ENCODE measurements at places on chromosomes 16 and 17. TPM values are rescaled to one million over a fixed set of nuclear protein-coding genes. Genes with fewer than 3 reads are reported as not detected.

ETV4 gene
- total RNA-seq = 66.3 TPM

OTOP3 gene
- not detected for total RNA-seq

APOH gene
- 1.1 TPM for total RNA-seq

SOX15 gene
- 0.16 TPM for total RNA-seq

SNAI3 gene
- 2.5 TPM for total RNA-seq

TP53TG3B gene
- 0.66 TPM for total RNA-seq

MT3 gene
- not detected for total RNA-seq

NUDT7 gene
- 5.8 TPM for total RNA-seq

HSD11B2 gene
- total RNA-seq = 2.0 TPM

SLC12A3 gene
- total RNA-seq = not detected

OXLD1 gene
- 81.0 TPM for total RNA-seq

KCNH4 gene
- total RNA-seq = 1.8 TPM

KRTAP4-9 gene
- not detected for total RNA-seq

STH gene
- not detected for total RNA-seq

IRX3 gene
- not detected for total RNA-seq

SLFN14 gene
- 3.2 TPM for total RNA-seq

UQCRC2 gene
- 319 TPM for total RNA-seq

CCL4L2 gene
- 0.42 TPM for total RNA-seq

KRTAP1-1 gene
- not detected for total RNA-seq

TEKT1 gene
- not detected for total RNA-seq

KRT28 gene
- not detected for total RNA-seq

GRAPL gene
- 0.22 TPM for total RNA-seq

TP53TG3C gene
- total RNA-seq = 2.8 TPM

CCT6B gene
- 0.51 TPM for total RNA-seq

NECAB2 gene
- total RNA-seq = not detected

KRT24 gene
- total RNA-seq = not detected
